Kasumi-1 (cell line): ENCODE measurements at places on chromosomes 1 and 21.

DNA sequence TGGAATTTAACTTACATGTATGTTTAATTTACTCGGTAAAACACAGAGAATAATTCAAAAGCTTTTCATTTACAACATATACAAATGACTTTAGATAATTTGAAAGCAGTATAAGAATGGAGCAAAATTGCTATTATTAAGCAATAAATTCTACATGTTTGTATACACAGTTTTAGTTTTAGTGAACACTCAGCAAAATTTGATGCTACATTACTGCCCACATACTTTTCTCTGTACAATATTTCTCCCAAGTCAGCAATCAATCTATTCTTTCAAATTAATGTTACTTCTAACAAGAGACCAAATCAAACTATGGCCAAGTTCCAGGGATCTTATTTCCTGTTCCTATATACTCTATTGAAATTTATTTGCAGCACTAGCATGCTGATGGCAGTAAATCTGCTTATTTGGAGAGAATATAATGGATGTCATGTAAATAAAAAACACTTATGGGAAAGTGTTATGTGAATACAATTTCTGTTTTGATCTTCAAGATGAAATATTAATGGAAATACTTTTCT, 82.6 kb upstream of the BRINP3 start:
- DNase-seq: no peak

DNA sequence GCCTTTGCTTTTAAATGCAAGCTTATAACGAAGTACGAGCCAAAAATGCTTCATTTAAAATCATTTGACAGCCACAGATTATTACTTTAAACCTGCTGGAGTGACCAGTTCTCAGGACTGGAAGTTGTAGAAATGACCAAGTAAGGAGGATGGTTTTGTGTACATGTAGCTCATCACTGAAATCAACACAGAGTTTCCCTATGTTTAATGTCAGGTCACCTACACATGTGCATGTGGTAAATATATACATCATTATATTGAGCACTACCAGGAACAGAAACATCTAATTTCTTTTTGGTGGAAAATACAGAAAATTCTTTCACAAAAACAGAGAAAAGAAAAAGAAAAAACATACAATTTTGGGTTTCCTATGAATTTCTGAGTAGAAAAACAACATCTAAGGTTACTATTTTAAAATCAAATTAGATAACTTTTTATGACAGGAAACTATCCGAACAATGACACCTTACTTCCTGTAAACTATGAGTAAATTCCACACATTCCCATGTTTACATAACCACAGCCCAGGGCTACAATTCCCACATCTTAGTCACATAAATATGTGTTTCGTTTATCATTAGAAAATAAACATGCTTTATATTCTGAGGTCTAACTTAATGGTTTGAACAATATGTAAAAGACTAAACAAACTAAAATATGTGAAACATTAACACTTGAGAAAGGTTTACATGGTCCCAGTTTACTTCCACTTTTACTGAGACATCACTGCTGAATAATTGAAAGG, 73.6 kb downstream of the ZNF281 start:
- DNase-seq: no peak

GRCh38 chr1:115274467-115274866, 63.6 kb downstream of the NGF start:
- no peak for DNase-seq

DNA sequence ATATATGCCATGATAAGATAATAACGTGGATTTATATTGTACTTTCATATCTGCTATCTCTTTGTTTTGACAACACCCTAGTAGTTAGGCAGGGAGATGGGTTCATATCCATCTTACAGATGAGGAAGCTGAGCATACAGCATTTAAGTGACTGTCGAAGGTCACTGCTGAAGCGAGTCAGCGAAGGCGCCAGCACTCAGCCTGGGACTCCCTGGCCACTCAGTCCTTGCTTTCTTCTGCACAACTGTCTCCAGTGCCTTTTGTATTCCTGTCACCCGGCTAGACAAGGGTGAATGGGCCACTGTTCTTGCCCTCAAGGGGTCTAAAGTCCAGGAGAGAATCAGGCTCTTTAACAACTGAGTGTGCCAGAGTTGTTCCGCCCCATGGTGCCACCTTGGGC, 3.1 kb downstream of the ARHGEF10L start:
- no peak for DNase-seq

DNA sequence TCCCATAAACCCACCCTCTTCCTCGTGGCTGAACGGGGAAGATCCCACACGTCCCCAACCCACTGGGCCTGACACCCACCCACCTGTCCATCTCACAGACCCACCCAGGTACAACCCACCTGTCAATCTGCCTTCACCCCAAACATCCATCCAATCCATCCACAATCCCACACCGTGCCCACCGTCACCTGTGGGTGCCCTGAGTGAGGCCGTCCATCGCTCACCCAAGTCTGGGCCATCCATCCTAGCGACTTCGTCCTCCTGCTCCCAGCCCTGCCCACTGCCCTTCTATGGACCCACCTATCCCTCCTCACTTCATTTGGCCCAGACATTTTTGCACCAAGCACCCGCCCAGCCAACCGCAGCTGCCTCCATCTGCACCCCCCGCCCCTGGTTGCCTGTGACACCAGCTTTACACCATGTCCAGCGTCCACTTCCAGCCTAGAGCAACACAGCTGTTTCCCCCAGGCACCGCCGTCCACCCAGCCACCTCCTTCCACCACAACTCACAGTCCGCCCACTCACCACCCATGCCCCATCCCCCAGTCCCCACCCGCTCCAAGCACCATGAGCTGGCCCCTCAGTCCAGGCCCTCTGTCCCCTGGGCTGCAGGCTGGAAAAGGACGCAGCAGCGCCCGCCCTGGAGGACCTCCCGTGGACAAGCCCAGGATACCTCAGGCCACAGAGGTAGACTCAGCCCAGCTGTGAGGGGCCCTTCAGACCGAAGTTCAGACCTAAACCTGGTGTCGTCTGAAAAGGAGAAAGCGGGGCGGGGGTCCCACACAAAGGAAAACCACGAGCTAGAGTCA, 7.7 kb downstream of the TTLL10 start:
- DNase-seq: no peak

- peak; percentile 12 for DNase-seq
These were observed 27.0 kb upstream of the BTG2 start for GRCh38 chr1:203278082-203278884.

DNA sequence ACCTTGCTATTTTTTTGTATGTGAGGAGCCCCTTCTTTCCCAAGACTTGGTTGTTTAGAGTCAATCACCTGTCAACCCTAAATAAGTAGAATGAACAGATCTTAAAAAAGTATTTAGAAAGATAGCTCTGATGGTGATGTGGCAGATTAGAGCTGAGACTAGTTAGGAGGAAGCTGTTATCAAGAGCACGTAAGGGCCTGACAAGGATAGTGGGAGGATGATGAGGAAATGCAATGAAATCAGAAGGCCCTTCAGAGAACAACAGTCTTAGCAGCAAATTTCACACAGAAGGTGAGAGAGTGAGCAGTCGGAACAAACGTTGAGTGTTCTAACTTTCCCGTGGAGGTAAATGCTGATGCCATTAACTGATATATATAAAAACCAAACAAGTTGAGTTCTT, 15.9 kb upstream of the S1PR1 start:
- DNase-seq: no peak

GRCh38 chr1:30888391-30888790, 20.2 kb downstream of the SDC3 start:
- DNase-seq: peak; percentile 43

DNA sequence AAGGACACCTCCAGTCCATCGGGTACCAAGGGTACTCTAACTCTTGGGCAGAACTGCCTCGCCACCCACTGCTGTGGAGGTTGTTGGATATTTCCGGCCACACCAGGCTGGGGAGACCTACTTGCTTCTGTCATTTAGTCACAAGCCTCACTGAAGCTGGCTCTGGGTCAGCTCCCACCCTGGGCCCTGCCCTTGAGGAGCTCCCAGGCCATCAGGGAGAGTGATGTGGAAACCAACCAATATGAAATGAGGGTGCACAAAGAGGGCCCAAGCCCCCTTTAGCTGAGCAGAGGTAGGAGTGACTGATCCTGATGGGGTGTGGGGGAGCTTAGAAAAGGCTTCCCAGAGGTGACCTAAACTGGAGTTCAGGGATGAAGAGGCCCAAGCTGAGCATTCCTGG, 19.6 kb downstream of the PARS2 start:
- DNase-seq: no peak

DNA sequence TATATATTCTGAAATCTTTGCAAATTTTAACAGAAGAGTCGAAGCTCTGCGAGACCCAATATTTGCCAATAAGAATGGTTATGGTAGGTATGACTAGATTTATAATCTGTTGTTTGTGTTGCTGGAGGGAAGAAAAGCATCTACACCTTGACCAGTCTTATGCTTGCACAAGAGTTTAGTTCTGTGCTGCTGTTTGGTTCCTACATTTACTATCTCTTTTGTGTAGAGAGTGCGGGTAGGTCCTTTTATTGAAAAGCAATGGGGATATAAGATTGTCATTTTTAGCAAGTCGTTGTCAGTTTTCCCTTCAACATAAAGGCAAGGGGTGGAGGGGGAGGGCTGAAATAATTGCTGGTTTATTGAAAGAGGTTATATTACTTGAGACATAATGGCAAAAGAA, 396 bp downstream of the ELAVL4 start:
- DNase-seq: no peak

DNA sequence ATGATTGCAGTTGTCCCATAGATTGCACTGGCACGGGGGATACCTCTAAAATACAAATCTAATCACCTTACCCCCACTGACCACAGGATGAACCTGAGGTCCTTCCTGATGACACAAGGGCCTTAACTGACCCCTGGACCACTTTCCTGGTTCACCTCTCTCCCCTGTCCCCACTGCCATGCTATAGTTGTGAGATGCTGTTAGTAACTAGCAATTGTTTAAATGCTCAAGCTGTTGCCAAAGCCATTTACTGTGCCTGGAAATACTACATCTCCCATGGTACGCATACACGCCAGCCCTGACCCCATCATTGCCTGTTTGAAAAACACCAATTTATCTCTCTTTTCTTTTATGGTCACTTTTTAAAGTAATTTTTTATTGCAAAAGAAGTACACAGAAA, 29.1 kb upstream of the RGS8 start:
- DNase-seq: no peak

GRCh38 chr1:226308166-226308722, 720 bp downstream of the LIN9 start:
- DNase-seq: no peak

DNA sequence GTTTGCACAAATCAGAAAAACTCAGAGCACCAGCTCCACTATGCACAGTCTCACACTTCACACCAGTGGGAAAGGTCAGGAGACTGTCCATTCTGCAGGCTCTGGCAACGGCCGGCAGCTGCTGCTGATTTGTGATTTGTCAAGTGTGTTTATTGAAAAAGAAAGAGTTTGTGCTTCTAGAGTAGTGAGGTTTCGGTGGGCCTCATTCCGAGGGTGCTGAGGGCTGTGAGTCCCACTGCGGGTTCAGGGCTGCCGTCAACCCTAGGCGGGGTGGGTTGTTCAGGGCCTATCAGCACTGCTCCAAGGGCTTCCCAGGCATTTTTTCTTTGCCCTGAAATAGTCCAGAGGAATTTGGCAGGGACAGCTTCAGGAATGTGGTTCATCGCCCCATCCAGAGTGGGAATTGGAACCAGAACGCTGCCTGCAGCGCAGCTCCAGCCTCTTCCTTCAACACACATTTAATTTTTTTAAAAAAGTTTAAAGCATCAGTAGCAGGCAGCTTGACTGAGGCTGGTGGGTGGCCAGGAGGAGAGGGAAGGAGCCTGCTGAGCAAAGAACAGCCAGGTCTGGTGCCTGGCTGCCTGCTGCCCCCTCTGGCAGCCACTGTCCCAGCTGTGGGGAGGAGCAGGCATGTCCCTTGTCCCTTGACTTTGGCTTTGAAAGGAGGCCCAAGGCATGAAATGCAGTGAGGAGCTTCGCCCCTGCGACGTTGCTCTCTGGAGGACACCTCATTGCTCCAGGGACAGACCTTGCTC, 19.7 kb downstream of the STUM start:
- no peak for DNase-seq

- DNase-seq: no peak
These were observed 97.3 kb upstream of the HMCN1 start for GRCh38 chr1:185636848-185637247.

DNA sequence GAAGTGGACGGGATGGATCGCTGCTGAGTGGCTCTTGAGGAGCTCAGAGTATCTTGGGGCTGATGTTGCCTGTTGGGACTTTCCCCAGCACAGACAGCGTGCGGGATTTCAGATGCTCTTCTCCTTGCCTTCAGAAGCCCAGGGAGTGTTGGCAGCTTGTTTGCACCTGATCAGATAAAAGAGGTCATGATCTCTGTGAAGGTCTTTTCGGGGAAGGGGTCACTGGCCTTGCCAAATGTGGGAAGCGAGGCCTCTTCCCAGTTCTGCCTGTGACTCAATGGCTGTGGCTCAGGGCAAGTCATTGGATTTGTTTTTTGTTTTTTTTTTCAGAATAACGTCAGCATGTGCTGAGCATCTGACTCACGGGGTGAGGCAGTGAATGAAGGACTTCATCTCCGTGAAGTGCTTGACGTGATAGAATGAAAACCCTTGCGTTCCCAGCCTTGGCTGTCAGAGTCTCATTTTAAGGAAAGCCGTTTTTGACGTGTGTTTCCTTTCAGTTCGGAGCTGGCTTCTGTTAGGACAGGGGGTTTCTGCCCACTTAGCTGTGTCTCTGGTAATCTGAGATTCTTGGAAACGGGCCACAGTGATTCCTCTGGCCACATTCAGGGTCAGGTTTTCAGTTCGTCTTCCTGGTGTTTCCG, 46.7 kb downstream of the GALNT2 start:
- DNase-seq: no peak

DNA sequence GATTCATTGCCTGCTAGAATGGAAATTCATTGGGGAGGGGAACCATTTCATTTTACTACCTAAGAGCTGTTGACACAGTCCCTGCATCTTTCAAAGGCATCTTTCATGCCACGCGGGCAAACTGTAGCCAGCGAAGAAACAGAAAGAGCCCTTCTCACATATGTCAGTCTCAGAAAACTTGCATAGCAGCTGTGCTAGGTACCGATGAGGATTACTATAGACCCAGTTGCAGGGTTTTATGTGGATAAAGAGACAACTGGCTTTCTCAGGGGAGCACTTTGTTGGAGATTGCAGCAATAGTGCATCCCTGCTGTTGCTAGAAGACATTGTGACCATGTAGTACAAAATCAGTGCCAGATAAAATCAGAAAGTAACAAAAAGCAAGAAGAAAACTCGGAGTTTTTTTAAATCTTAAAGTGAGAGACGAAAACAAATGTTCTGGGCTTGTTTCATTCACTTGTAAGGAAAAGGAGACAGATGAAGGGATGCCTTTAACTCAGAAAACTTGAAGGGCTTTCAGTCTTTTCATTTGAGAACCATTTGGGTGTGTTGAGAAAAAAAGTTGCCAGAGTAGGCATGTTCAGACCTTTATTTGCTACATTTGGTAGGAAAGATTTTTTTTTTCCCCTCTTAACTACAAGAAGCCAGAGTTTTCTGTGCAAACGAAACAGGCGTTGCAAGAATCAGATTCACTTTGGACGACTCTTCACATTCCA, 804.1 kb downstream of the USP25 start:
- DNase-seq: no peak

DNA sequence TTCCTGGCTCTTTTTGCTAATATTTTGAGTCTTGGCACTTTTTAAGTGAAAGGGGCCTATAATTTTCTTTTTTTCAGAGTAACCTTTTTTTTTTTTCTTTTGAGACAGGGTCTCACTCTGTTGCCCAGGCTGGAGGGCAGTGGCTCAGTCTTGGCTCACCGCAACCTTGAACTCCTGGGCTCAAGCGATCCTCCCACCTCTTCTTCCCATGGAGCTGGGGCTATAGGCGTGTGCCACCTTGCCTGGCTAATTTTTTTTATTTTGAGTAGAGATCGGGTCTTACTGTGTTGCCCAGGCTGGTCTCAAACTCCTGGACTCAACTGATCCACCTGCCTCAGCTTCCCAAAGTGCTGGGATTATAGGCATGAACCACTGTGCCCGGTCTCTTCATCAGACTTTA, 102.8 kb downstream of the DHRS3 start:
- no peak for DNase-seq
